Pancreas (tissue), 10 donors: ENCODE measurements at places on chromosomes 1 and 21.

DNA sequence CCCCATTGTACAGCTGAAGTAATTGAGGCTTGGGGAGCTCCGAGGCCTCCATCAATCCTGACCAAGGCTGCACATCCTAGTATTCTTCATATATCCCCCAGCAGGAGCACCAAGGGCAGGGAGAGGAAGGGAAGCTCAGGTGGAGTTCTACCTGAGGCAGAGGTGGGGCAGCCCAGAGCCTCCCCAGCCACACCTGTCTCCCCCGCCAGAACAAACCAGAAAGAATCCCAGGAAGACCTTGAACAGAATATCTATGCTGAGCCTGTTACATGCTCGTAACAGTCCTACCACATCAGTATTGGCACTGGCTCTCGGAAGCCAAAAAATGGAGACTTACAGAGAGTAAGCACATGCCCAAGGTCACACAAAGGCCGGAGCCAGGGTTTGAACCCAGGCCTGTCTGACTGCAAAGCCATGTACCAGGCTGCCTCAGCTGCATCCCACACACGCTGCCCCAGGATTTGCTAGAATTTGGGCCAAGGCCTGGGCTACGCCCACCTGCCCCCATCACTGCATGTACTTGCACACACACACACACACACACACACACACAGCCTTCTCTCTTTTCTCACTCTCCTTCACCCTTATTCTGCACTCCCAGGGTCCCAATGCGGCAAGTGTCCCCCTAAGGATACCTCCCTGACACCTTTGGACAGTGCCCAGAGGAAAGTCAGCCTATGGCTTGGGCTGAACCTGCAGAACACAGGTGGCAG lies 4.5 kb downstream of the E2F2 start:
- no peak overlapping the region for H3K27ac ChIP-seq
- H3K27me3 ChIP-seq, result no peaks in the 10 kb centered on the region
- H3K4me3 ChIP-seq, result no peak overlapping the region
- no peaks in the 10 kb centered on the region for H3K36me3 ChIP-seq
- H3K4me1 ChIP-seq, result peaks cover 15% of the 10 kb centered on the region
- no peak for DNase-seq

DNA sequence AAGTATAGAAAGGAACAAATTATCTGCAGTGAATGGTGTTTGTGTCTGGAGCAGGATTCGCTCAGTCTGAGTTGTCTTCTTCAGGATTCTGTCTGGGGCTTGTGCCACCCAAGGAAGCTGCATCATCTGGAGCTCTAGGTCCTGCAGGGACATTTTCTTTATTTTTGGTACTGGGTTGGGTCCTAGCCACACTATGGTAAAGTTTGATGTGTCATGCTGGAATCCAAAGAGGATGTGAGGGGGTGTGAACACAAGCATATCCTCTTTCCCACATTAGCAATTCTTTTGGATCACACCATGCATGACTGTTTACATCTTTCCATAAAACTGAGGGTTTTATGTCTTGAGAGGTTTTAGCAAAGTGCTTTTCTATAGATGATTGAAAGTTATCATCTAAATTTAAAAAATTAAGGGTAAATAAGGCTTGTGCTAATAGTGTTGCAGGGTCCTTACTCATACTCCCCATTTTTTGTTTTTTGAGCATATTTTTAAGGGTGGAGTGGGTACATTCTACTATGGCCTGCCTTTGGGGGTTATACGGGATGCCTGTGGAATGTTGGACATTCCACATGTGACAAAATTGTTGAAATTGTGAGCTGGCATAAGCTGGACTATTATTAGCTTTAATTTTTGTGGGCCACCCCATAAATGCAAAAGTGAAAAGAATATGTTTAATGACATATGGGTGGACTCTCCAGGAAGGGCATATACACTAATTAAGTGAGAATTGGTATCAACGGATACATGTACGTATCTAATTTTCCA lies 152.0 kb upstream of the HMCN1 start:
- no peaks in the 10 kb centered on the region for H3K36me3 ChIP-seq
- H3K4me1 ChIP-seq, result no peaks in the 10 kb centered on the region
- H3K27me3 ChIP-seq, result no peaks in the 10 kb centered on the region
- DNase-seq, result no peak

DNA sequence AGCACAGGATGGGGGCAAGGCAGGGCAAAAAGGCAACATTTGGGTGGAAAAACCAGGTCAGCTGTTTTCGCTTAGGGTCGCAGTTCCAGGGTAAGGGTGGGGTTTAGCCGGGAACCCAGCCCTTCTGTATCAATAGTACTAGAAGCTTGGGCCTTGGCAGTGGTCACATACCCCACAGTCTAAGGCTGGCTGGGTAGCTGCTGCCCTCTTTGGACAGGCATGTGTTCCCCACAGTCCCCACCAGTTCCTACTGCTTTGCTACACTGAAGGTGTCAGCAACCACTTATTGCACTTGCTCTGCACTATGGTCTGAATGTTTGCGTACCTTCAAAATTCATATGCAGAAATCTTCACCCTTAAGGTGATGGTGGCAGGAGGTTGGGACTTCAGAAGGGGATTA lies 349.8 kb downstream of the LTN1 start:
- no peak overlapping the region for H3K27ac ChIP-seq
- no peak for DNase-seq
- no peaks in the 10 kb centered on the region for H3K4me1 ChIP-seq
- no peaks in the 10 kb centered on the region for H3K36me3 ChIP-seq

- DNase-seq, result no peak
- H3K27ac ChIP-seq, result no peak overlapping the region
- no peaks in the 10 kb centered on the region for H3K36me3 ChIP-seq
Observed at GRCh38 chr1:53413175-53414001, 45.8 kb upstream of the DMRTB1 start.

DNA sequence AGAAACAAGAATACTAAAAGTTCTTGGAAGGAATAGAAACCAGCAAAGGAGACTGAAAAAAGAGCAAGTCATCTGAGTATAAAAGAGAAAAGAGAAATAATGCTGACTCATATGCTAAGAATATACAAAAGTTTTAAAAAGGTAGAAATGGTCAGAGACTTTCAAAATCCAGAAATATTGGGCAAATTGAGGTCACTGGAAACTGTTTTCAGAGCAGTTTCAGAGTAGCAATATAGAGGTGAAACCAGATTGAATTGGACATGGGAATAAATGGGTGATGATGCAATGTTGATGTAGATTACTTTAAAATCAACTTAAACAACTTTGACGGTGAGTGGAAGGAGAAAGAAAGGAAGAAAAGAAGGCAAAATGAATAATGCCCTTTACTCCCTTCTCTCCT lies 1.8 kb upstream of the RPS6KC1 start:
- no peak for DNase-seq
- H3K27me3 ChIP-seq, result no peaks in the 10 kb centered on the region
- no peaks in the 10 kb centered on the region for H3K36me3 ChIP-seq
- no peak overlapping the region for H3K4me3 ChIP-seq
- no peak overlapping the region for H3K27ac ChIP-seq

DNA sequence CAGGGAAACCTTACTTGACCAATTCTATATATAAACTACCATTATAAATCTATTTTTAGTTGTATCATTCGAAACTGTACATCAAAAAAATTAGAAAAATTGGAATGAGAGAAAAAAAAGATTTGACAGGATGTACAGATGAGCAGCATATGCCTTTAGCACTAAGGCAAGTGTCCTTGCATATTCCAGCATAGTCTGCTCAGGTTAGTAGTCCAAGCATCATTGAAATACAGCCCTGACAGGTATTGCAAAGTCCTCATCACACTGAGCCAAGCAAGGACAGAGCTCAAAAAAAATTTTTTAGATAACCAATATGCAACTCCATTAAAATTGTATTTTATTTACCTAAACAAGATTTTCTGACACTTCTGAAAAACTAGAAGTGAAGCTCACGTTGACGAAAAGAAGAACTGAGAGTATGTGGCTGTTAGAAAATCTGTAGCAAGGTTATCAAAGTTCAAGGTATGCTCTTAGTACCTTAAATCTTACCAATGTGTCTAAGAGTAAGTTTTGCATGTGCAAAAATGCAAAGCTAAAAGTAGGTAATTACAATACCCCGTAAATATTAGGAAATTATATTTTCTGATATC lies 465.6 kb upstream of the ADGRL4 start:
- H3K36me3 ChIP-seq, result no peaks in the 10 kb centered on the region
- H3K4me3 ChIP-seq, result no peak overlapping the region
- DNase-seq, result no peak
- H3K27me3 ChIP-seq, result no peaks in the 10 kb centered on the region
- no peak overlapping the region for H3K27ac ChIP-seq
- no peaks in the 10 kb centered on the region for H3K4me1 ChIP-seq
